ENCODE measurements at places on chromosomes 6 and 20. TPM values are rescaled to one million over a fixed set of nuclear protein-coding genes. Genes with fewer than 3 reads are reported as not detected.

DNA sequence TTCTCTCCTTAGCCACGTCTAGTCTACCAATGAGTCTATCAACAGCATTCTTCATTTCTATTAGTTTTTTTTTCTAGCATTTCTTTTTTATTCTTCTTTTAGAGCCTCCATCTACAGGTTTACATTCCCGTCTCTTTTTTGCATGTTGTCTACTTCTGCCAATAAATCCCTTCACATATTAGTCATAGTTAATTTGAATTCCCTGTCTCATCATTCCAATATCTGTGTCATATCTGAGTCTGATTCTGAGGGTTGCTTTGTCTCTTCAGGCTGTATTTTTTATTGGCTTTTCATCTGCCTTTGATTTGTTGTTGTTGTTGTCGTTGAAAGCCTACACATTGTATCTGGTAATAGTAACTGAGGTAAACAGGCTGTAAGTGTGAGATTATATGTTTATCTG is 104.6 kb downstream of the HMGCLL1 start:
- DNase-seq, result no peak

KIF13A gene
- 52.7 TPM for total RNA-seq

- no peak for DNase-seq
Measured at GRCh38 chr6:22437665-22438064, 131.7 kb upstream of the HDGFL1 start.

ZC2HC1B gene
- total RNA-seq, result not detected

- no peak for DNase-seq
Measured at GRCh38 chr6:165167861-165168260, 141.5 kb downstream of the C6orf118 start.

- DNase-seq, result no peak
Measured at GRCh38 chr6:25852756-25853155, 20.9 kb upstream of the SLC17A1 start.

DNA sequence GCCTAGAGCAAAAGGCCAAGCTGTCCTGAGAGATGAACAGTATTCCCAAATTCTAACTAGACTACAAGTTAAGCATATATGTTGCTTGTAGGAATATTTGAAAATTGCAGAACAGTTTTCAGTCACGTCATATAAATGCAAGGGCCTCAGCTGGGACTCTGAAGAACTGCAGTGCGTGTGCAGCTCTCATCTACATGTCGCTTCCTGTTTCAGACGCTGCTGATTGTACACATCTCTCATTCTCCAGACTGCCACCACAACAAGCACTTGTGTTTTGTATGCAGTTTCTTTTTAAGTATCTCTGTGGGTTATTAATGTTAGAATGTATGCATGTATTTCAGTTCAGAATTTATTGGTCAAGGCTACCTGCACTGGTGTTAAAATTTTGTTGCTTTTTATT is 119.7 kb downstream of the MAP3K4 start:
- DNase-seq, result no peak

TGM3 gene
- total RNA-seq, result not detected

BTN1A1 gene
- not detected for total RNA-seq

GRCh38 chr6:146289816-146290588 is 253.6 kb upstream of the RAB32 start:
- no peak for DNase-seq

DNA sequence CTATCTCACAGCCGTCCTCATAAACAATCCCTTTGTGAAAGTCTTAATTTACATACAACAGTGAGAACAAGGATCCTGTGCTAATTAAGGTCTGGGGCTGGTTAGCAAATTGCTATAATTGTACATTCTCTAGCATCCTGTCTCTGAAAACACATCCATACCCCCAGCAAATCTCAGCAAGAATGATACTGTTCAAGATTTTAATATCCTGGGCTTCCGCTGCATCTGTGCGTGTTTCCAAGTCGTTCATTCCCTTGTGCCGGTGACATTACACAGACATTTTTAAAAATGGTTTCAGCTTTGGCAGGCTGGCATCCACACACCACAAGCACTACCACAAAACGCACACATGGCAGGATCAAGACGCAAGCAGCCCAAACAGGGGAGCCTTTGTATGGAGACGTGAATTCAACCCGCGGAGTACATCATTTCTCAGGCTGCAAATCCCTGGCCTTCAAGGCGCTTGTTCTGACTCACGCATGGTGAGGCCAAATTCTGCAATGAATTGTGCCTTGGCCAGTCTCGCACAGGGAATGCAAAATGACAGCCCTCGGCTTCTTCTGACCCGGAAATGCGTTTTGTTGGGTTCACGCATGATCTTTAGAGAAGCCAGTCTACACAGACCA is 20.3 kb downstream of the ZMYND8 start:
- no peak for DNase-seq

- no peak for DNase-seq
Measured at GRCh38 chr6:100876251-100876650, 4.9 kb downstream of the ASCC3 start.

SAMD3 gene
- total RNA-seq, result 0.19 TPM

All from Right ventricle myocardium superior (tissue), 1 donor.